ENCODE measurements at places on chromosomes 1 and 21. TPM values are rescaled to one million over a fixed set of nuclear protein-coding genes. Genes with fewer than 3 reads are reported as not detected.

- DNase-seq = no peak
Measured at GRCh38 chr1:244164511-244164890, 113.4 kb downstream of the ZBTB18 start.

DNA sequence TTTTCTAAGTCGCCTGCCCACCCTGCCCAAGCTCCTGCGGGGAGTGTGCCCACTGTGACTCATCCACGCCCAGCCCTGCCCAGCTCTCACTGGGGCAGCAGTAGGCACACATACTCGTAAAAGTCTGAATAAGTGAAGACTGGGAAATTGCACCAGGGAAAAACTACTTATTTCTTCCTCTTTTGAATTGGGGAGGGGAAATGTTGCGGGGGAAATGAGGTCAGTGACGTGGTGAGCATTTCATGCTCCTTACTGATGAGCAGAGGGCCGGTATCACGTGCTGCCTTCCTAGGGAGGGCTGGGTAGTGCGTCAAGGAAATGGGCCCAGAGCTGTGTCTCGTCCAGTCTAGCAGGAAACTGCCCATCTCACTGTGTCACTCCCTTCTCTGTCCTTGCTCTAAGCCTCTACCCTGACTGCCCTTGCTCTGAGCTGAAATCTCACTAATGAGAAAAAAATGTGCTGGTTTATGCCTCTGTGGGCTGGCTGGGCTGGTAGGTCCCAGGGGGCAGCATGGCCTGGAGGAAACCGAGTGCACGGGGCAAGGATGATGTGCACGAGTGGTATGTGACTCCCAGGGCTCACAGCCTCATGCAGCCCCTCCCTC, 13.5 kb upstream of the TNFRSF1B start:
- DNase-seq = no peak

UCK2 gene
- total RNA-seq = 66.7 TPM

DNA sequence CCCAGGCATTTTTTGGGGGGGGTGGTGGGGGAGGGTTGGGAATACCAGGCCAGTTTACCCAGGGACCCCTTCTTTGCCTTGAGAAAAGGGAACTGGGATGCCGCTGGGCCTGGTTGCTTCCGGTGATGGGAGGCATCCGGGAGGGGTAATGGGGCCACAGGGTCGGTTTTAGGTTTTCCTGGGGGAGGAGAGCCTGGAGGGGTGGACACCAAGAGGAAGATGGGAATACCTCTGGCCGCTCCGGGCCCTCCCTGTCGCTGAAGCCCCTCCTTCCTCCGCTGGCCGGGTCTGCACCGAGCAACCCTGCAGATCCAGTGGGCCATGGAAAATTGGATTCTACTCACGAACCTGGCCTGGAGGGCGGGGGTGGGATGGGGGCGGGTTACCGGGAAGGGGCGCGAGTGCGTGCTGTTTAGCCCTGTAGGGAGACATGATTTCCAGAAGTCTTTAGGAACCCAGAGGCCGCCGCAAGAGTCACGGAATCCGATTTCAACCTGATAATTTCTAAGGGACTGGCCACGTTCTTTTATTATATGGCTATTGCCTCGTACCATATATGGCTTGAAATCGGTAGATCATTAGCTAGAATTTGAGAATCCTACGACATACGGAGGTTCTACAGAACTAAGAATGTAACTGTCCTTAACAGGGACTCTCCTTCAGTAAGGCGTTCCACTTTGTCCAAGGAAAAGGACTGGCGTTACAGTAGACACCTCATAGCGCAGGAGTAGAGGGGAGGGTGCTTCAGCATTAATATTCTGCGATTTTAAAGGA, 749 bp downstream of the AKIRIN1 start:
- DNase-seq = peak; percentile 20

GRCh38 chr1:185213091-185213490, 56.1 kb downstream of the SWT1 start:
- no peak for DNase-seq

DNA sequence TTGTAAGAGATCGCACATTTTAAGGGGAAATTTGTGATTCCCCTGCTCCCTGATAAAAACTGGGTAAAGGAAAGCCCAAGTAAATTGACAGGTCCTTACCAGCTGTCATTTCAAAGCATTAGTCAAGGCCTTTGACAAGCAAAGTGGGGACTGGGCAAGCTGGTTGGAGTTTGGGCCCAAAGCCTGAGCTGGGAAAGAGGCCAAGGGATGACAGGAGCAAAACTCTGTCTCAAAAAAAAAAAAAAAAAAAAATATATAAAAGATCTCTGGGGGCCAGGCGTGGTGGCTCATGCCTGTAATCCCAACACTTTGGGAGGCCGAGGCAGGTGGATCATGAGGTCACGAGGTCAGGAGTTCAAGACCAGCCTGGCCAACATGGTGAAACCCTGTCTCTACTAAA, 36.9 kb downstream of the SLC2A1 start:
- no peak for DNase-seq

DNM3 gene
- 3.9 TPM for total RNA-seq

DNA sequence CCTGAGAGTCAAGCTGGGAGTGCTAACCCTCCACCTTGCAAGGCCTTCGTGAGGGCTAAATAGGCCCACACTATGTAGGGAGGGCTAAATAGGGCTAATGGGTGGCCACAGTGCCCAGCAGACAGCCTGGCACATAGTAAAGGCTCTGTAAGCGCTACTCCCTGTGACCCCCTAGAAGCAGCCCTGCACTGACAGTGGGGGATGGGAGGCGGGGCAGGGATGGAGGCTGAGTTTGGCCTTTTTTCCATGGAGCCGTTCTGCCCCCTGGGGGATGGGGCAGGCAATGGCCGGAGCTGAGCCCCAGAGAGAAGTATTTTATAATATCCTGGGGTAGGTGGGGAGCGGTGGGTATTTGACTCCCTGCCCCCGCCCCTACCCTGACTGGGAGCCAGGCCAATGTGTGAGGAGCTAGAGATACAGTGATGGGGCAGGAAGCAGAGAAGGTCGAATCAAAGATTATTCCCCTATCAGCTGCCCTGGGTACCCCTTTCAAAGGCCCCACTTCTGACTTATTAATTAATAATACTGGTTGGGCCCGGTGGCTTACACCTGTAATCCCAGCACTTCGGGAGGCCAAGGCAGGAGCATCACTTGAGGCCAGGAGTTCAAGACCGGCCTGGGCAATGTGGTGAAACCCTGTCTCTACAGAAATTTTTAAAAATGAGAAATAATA, 42.3 kb downstream of the LACTBL1 start:
- peak; percentile 87 for DNase-seq

TLCD4 gene
- total RNA-seq = 0.89 TPM

DNA sequence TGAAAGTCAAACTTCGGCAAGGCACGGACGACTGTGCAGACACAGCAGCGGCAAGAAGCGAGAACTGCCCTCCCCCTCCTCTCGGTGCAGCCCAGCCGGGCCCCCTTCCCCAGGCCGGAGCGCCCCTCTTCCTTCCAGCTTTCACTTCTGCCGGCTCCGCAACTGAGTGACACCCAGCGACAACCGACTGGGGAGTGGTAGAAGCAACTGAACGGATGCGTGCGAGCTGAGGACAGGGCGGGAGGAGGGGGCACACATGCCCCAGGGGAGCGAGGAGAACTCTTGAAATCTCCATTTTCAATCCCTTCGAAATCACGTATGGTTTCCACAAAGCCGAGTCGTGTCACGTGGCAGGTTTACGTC, 146.6 kb downstream of the PGBD5 start:
- no peak for DNase-seq

KRTAP19-8 gene
- not detected for total RNA-seq

GRCh38 chr1:9910076-9910422, at the start of gene CTNNBIP1:
CTNNBIP1 (minus strand) TSS chr1:9910269; CDS start chr1:9872064, 38,205 bp downstream.
- no peak for DNase-seq

CD1E gene
- total RNA-seq = not detected

GRCh38 chr1:158607296-158607695, 2.2 kb downstream of the OR10Z1 start:
- DNase-seq = no peak

SPRR2G gene
- total RNA-seq = not detected

GRCh38 chr1:19505693-19506457, 20.5 kb upstream of the CAPZB start:
- DNase-seq = no peak

CRABP2 gene
- total RNA-seq = 606 TPM

GRCh38 chr1:240831191-240831631, 219.3 kb upstream of the GREM2 start:
- no peak for DNase-seq

ADAM30 gene
- not detected for total RNA-seq

DNA sequence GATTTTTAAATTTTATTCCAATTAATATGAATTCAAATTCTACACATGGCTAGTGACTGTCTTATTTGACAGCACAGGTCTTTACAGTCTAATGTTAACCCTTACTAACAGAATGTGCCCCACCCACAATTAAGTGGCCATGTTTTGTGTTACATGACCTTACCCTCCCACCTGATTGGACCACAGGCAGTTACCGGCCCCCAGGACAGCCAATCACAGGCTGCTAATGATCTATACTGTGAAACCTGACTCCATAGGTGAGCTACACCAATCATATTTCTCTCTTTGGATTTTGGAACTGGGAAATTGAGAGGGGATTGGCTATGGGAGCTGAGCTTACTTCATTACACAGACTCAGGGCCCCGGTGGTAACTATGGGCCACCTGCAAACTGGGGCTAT, 27.5 kb downstream of the ZP4 start:
- DNase-seq = no peak

GJA8 gene
- not detected for total RNA-seq

DNA sequence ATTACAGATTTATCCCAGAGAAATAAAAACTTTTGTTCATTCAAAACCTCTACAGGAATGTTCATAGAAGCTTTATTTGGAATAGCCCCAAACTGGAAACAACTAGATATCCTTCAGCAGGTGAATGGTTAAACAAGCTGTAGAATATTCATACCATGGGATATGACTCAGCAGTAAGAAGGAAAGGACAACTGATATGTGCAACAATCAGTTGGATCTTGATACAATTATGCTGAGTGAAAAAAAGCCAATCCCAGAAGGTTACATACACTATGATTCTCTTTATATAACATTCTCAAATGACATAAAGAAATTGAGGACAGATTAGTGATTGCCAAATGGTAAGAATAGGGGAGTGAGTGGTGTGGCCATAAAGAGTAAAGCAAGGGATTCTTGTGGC, 376.7 kb downstream of the S1PR1 start:
- DNase-seq = no peak

FCGR1A gene
- not detected for total RNA-seq

C1orf116 gene
- 0.37 TPM for total RNA-seq

GRCh38 chr1:182092336-182092735, 30.8 kb upstream of the ZNF648 start:
- DNase-seq = no peak

ITLN2 gene
- total RNA-seq = not detected

DNA sequence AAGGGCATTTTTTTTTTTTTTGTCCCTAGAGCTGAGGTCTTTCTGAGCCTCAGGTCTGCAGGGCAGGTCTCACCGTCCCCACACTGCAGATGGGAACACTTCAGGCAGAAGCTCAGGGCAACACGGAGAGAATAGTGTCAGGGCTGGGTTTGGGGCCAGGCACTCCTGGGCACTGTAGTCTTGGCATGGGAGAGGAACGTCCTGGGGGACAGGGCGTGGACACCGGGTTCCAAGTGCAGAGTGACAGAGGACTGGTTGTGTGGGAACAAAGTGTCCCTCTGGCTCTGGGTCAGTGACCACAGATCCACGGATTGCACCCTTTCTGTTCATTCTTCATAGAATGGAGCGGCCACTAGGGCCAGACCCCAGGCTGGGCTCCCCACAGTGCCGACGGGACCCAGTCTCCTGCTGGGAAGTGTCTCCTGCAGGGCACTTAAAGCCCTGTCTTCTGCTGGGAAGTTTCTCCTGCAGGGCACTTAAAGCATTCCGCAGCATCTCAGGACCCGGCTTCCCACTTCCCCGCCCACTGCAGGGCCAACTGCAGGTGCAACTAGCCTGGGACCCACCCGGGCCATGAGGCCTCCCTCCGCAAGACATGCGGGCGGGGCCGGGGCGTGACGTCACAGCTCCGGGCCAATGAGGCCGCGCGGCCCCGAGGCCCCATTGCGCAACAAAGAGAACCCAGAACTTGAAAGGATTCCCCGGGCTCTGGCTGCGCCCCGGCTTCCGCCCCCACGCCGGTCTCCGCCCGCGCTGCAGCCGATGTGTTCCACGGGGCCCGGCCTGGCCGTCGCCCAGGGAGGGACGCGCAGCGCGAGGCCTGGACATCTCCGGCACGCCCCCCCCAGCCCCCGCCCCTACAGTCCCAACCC, 1.2 kb downstream of the GPR153 start:
- peak; percentile 58 for DNase-seq

MROH9 gene
- not detected for total RNA-seq
